ENCODE measurements at places on chromosomes 7 and 10.

DNA sequence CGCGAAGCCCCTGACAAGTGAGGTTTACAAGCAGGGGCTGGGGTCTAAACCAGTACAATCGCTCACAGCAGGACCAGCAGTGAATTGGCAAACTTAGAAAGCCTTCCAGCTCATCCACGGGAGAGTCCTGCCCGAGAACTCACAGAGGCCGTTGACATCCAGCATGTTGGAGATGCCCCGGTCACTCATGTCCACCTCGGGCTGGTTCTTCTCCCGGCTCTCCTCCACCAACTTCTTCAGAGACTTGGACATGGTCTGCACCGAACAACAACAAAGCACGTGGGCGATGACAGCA is 447 bp downstream of the RSU1 start:
- DNase-seq, result no peak

DNA sequence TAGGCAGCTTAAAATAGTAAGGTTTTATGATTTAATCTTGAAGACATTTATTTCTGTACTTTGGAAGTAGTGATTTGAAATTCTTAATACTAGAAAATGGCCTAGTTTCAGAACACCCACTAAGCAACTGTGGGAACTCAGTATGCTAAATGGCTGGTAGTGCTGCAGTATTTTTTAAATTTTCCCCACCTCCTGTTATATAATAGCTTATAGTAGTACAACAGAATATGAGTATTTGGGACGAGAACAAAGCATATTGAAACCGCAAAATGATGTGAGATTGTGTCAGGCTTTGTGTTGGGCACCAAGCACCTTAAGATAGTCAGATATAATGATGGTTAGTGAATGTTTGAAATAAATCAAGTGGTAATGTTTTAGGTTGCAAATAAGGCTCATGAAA is 8.1 kb downstream of the SHOC2 start:
- DNase-seq, result no peak

DNA sequence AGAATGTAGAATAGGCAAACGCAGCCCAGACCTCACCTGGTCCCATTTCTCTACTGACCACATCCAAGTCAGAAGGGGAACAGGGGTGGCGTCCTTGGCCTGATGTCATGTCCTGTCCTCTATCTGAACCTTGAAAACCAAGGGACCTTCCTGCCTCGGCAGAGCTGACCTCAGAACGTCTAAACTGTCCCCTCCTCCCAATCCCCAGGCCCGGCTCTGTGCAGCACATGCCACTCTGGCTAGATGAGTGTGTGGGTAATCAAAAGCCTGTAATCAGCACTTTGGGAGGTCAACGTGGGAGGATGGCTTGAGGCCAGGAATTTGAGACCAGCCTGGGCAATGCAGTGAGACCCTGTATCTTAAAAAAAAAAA is 46.5 kb upstream of the ZNF479 start:
- no peak for DNase-seq

DNA sequence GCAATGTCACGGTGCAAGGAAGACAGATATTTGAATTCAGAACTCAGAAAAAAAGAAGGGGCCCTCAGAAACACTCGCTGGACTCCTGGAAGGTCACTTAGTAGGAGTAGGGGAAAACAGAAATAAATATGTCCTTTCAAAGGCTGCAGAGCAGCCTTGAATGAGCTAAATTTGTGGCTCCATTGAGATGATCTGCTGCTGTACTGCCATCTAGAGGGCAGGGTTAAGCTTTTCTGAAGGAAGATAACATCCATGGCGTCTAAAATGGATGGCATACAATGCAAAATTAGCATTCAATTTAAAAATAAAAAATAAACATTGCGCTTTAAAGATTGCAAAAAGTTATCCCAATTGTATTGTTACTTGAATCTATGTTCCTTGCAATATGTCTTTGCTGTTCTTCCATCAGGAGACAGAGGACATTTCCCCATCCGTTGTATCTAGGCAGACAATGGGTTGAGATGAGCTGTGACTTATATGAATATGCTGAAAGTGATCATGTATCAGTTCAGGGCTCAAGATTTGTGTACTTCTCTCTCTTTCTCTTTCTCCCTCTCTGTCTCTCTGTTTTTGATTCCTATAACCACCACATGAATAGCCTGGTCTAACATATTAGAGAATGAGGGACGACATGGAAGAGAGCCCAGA is 642.2 kb downstream of the SH2D4B start:
- no peak for DNase-seq

DNA sequence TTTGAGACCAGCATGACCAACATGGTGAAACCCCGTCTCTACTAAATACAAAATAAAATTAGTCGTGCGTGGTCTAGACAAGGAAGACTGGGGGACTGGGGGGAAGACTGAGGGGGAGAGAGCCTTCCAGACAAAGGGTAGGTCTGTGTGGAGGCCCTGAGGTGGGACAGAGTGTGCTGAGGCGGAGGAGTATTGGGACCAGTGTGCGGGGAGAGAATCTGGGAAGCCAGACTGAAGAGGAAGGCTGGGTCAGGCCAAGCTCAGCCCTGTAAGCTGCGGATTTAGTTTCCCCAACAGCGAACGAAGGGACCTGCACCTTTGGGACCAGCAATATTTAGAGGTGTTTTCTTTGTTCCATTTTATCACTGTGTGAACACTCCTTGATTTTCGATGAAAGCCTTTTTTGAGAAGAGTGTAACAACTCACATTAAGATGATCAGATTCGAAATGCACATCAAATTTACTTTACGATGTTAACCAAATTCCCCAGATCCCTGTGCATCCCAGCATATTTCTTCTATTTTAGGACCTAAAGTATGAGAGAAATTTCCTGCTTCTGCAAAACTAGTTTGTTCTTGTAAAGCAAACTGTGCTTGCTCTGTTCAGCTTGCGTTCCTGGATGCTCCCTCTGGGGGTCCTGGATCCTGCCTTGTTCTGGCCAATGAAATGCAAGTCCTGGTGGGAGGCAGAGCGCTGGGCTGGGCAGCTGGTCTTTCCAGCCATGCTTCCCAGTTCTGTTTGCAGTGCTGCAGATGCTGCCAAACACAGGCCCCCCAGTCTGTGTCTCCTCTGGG is 39.4 kb downstream of the PLAU start:
- DNase-seq, result no peak

GRCh38 chr7:4461531-4461930 is 220.6 kb upstream of the FOXK1 start:
- DNase-seq, result no peak

DNA sequence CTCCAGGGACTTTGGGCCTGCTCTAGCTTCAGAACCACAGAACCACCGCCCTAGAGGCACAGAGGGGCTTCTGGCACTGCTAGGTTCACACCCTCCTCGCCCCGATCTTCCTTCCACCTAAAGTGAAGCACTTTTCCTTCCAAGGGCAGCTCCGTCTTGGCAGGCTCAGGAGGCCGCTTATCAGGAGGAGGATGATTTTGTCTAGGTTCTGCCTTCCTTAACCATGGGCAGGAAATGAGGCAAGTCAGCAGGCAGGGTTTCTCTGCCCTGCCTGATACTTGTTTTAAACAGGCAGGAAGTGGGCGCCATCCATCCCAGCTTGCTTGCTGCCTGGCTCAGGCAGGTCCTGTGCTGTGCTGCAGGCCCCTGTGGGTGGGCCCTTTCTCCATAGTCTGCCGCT is 8.3 kb upstream of the ATP6V0E2 start:
- DNase-seq, result no peak

DNA sequence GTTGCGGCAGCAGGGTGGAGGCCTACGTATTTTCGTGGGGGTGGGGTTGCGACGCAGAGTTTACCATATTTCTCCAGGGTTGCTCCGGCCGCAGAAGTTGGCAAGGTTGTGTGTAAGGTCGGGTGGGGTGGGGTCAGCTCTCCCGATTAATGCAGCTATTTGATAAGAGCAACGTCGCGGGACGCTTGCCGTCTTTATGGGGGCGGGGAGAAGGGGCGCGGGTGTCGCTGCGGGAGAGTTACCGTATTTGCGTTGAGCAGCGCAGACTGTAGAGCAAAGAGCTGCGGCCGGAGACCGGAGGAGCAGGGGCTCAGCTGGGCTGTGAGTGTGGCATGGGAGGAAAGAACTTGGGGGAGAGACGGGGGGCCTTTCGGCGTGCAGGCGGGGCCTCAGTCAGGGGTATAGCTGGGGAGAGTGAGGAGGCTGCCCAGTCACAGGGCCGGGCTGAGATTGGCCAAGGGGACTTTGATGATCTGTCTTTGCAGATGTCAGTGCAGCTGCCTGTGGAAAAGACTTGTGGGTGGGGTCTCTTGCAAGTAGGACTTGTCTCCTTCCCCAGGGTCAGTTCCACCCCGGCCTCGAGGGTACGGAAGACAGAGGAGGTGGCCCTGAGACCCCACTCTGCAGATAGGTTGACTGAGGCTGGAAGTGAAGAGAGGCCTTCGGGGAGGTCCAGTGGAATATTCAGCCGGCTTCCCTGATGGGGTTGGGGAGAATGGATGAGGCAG is 26.6 kb downstream of the ZNF775 start:
- DNase-seq, result no peak

DNA sequence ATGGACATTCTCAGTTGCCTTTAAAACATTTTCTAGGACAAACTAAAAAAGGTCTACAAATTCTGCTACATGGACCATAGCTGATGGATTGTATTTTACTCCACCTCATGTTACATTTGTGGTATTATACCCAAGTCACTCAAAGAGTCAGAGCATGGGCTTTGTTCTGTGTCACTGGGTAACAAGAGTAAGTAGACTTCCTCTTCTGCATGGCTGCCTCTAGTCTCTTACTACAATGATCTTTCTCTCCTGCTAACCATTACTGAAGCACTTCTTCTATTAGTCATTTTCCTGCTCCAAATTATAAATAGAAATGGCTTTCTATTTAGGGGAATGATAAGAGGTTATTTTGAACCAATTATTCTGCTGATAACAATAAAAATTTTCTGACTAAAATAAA is 727.4 kb upstream of the NRP1 start:
- DNase-seq, result no peak

DNA sequence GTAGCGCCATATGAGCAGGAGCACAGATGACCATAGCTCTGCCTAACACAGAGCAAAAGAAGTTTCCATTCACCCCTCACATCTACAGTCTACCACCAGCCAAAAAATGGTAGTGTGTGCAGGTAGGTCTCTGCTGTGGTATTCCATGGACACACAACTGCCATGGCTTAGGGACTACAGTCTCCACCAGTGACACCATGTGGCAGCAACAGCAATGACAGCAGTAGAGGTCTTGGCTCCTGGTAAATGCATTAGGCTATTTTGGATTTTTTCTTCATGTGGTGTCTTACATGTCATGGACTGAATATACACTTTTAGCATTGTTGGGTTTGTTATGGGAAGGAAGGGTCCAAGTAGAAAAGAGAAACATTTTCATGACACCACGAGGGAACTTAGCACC is 70.1 kb upstream of the CABCOCO1 start:
- DNase-seq, result peak; percentile 5

GRCh38 chr7:106881984-106882383 is 16.9 kb downstream of the PIK3CG start:
- no peak for DNase-seq

- no peak for DNase-seq
Measured at GRCh38 chr7:90173127-90173844, 19.0 kb downstream of the STEAP1 start.

- DNase-seq, result no peak
Measured at GRCh38 chr7:30717181-30717580, 34.8 kb upstream of the INMT start.

DNA sequence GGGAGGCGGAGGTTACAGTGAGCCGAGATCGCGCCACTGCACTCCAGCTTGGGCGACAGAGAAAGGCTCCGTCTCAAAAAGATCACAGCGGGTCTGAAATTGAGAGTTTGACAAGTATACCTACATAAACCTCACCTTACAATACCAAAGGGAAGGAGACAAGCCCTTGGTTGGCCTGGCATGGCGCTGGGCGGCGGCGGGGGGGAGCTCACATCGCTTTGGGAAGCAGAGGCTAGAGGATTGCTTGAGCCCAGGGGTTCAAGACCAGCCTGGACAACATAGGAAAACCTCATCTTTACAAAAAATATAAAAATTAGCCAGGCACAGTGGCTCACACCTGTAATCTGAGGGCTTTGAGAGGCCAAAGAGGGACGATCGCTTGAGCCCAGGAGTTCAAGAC is 1.1 kb upstream of the ARPC1A start:
- DNase-seq, result no peak

DNA sequence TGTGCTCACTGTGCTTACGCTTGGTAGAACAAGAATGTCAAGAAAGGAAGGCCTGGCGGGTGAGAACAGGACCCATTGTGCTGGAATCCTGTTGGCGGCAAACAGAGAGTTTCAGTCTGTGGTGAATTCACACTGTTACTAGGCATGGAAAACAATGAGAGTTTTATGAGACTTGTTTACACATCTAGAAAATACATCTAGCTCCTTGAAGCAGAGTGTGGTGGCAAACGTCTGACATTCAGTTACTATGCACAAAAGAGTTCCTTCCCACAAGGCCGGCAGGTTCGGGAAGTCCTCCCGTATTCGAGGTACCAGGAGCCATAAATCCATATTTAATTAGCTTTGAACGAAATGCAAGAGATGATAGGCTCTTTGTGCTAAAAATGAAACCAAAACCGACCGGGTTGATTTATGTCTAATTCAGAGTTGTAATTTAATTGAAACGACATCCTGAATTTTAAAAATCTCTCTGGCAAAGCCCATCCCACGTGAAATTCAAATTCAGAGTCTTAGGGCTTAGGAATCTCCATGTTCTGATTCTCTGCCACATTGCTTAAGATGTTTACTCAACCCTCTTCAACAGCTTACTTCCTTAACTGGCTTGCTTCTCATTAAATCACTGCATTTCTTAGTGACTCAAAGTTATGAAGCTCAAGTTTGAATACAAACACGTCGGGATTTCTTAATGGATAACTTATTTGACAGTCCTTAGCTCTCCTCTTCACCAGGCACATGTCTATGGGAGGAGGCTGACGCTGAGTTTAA is 299.9 kb upstream of the PITRM1 start:
- DNase-seq, result no peak

DNA sequence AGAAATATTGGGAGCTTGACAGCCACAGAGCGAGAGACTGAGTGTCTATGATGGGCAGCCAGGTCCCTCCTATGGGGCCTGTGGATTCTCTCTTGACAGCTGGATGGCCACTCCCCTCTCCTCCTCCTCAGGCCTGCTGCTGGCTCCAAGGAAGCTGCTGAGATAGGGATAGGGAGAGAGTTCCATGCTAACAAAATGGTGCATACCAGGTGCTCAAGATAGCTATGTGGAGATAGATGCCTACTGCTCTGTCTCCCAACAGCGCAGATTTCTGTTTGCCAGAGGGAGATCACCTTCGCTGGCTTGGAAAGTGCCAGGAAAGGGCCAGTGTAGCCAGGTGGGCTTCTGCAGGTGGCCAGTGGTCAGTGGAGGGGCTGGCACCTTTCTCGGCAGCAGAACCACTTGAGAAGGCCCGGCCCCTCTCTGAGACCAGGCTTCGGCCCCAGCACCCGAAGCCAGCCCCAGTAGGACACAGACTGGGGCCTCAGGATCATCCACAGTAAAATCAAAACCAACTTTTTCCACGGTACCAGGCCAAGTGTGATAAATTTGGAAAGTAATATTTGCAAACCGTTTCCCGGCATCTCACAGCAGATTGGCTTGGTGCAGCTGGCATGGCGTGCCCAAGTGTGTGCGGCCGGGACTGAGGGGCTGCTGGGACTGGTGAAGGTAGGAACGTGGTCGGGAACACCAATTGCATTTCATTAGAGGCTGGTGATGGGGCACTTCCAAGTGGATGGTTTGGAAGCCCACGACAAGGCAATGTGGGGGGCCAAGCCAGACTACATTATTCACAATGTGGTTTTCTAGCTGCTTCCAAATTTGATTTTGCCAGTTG is 139.6 kb downstream of the PTPN20 start:
- no peak for DNase-seq

Measured in HuH-7 (cell line).